ENCODE measurements at places on chromosomes 2 and 18.
A peak's percentile ranks its signal among the peaks of the same experiment; 100 is the strongest.

DNA sequence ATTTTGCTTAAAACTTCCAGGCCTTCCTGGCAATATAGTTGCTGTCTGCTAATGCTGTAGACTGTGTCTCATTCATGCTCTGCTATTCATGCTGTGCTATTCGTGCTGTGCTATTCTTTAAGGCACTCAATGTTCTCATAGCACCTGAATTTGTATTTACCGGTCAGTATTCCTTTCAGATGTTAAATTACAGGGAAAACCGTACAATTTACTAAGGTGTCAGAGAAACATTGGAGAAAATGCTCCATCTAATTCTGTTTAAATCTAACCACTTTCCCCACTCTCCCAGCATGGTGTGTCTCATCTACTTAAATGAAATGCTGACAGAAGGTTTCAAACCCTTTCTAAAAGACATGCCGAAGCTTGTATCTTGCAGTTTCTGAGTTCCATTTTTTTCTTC is 25.0 kb downstream of the FAM171B start:
- no peak for DNase-seq

- no peak for DNase-seq
Measured at GRCh38 chr2:229314117-229314516, 43.0 kb upstream of the PID1 start.

GRCh38 chr2:66030553-66030952 is 404.4 kb upstream of the MEIS1 start:
- DNase-seq = no peak

- DNase-seq = no peak
Measured at GRCh38 chr18:3148930-3149535, 70.7 kb downstream of the MYOM1 start.

DNA sequence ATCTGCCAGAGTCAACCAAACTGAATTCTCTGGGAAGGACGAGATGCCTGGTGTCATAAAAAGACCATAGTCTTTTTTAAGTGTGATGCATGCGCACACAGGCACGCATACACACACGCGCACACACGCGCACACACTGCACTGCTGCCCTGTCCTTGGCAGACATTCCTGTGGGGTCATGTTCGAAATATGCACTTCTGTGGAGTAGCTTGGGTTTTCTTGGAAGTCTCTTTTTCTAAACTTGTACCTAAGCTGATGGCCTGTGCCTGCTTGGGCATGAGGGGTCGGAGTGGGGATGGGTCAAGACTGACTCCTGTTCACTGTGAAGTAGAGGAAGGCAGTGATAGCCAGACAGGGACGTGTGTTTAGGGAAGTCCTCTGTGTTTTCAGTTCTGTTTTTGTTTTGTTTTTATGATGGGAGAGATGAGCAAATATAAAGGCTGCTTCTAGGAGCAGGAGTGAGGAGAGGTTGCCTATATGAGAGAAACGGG is 4.0 kb upstream of the RMC1 start:
- no peak for DNase-seq

GRCh38 chr2:217951521-217952247 is 51.1 kb downstream of the TNS1 start:
- no peak for DNase-seq

- DNase-seq = peak; percentile 30
Measured at GRCh38 chr2:27016801-27017325, 15.9 kb upstream of the TMEM214 start.

- no peak for DNase-seq
Measured at GRCh38 chr2:232405943-232406510, 617 bp upstream of the ALPG start.

DNA sequence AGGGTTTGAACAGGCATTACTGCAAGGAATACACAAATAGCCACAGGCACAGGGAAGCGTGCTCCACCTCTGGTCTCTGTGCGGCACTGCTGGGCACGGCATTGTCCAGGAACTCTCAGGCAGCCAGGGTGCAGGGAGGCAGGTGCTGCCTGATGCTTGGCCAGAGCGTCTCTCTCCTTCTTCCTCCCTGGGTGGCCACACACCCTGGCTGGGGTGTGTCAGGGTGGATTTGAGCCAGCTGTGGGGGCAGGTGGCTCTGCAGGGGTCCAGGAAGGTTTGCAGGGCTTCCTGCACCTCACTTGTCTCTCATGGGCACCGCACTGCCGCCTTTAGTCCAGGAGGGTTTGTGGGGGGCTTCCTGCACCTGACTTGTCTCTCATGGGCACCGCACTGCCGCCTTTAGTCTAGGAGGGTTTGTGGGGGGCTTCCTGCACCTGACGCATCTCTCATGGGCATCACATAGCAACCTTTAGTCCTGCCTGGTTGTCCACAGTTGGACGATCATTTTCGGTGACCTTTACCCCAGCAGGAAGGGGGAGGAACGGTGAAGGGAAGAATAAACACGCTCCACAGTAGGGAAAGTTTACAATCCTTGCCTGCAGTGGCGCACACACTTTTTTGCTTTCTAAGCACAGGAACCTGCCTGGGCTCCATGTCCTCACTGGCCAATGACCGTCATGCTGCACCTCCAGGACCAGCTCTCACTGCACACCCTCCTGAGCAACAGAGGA is 332.9 kb downstream of the EIPR1 start:
- DNase-seq = no peak

- no peak for DNase-seq
Measured at GRCh38 chr2:76312236-76312635, 601.5 kb upstream of the GCFC2 start.

DNA sequence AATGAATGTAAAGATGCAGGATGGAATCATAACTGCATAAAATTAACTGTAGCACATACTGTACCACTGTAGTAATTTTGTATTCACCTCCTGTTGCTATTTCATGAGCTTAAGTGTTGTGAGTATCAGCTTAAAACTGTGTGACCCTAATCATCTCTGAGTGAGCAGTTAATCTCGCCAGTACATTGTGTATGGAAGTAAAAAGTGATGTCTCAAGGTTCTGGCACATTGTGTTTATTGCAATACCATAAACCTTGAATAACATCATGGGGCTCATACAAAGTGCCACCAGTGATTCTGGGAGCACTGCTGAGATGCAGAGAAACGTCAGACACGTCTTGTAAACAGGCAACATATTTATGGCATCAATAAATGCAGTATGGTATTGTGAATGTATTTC is 124.5 kb downstream of the PMAIP1 start:
- DNase-seq = no peak

DNA sequence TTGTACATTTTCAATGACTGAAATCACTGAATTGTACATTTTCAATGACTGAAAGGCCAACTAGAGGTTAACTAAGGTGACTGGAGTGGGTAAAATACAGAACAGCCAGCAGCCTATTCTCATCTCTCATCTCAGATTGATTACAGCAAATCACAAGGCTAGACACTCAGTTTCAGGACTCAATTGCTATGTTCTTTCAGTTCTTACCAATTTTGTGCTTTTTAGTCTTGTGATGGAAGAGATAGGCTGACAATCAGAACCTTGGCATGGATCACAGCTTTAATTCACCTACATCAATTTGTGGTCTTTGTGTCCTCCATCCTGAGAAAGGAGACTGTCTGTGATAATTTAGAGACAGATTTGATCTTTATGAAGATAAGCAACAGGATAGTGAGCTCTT is 124.7 kb downstream of the GULP1 start:
- DNase-seq = no peak

- DNase-seq = no peak
Measured at GRCh38 chr2:188678882-188679281, 295.3 kb upstream of the COL3A1 start.

GRCh38 chr2:68253219-68254068 is 1.1 kb upstream of the PPP3R1 start:
- DNase-seq = peak; percentile 11

- DNase-seq = no peak
Measured at GRCh38 chr2:140861666-140862065, 1269.2 kb downstream of the LRP1B start.

- no peak for DNase-seq
Measured at GRCh38 chr2:235493402-235493774, 455 bp upstream of the AGAP1 start.

- DNase-seq = peak; percentile 16
Measured at GRCh38 chr2:45904267-45904945, 252.9 kb downstream of the PRKCE start.

DNA sequence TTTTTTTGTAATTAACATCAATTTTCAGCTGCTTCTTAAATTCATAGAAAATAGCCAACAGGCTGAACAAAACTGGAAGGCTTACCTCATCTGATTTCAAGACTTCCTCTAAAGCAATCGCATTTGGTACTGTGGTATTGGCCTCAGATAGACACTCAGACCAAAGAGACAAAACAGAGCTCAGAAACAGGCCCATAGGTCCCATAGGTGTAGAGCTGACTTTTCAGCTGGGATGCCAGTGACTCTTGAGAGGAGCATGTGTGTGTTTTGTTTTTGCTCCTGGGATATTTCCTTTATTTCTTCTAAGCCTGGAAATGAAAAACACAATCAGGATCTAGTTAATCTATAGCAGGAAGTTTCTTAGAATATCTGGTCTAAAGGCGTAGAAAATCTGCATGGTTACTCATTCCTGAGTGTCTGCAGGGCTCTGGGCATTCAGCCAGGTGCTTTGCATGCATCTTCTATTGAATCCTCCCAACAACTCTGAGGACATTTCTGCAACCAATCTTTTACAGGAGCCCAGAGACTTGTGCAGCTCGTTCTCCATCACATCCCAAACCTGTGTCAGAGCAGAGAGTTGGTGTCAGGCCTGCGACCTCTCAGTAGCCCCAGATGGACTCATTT is 190.8 kb downstream of the RTP5 start:
- no peak for DNase-seq

DNA sequence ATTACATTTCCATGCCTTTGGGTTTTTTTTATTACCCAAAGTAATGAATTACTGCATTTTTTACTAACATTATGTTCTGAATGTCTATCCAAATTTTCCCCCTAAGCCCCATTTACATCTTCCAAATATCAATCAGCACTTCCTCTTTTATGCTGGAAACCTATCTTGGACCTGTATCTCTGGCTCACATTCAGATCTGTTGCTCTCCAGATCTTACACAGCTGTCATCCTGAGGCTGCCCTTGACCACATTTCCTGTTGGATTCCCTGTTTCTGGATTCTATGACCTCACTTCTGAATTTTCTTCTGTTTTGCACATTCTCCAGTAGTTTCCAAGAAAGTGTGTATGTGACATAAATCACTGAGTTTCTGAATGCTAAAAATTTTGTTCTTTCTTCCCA is 146.7 kb downstream of the PDE1A start:
- no peak for DNase-seq
